ENCODE measurements at places on chromosomes 12 and 14.

DNA sequence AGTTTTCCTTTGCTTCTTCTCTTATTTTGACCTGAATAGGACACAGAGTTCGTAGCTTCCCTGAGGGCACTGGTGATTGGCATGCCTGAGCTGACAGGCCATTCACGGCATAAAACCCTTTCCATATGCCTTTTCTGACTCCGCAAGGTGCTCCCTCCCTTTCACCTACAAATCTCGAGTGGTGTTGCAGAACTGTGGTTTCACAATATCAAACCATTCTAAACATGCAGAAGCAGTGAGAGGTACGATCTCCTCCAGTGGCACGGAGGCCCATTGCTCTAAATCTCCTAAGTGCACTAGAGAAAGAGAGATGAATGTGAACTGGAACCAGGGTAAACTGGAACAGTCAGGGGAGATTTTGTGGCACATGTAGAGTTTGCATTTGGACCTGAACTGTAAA, 23.9 kb downstream of the CLSTN3 start:
- H3K4me3 ChIP-seq = no peak overlapping the region
- no peak overlapping the region for H3K27ac ChIP-seq
- peaks cover 5% of the 10 kb centered on the region for H3K4me1 ChIP-seq
- DNase-seq = no peak

DNA sequence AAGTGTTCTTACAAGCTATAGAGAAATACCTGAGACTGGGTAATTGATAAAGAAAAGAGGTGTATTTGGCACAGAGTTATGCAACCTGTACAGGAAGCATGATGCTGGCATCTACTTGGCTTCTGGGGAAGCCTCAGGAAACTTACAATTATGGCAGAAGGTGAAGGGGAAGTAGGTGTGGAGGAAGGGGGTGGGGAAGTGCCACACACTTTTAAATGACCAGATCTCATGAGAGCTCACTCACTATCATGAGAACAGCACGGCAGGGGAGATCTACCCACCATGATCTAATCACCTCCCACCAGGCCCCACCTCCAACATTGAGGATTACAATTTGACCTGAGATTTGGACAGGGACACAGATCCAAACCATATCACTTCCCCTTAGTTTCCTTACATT, 32.8 kb downstream of the TSHR start:
- H3K4me3 ChIP-seq = no peak overlapping the region
- H3K36me3 ChIP-seq = no peaks in the 10 kb centered on the region
- no peak overlapping the region for H3K27ac ChIP-seq
- DNase-seq = no peak
- H3K27me3 ChIP-seq = peaks cover 3% of the 10 kb centered on the region
- H3K4me1 ChIP-seq = peaks cover 10% of the 10 kb centered on the region

- DNase-seq = no peak
- H3K36me3 ChIP-seq = no peaks in the 10 kb centered on the region
- H3K4me3 ChIP-seq = no peak overlapping the region
- H3K27me3 ChIP-seq = peaks cover 8% of the 10 kb centered on the region
- H3K4me1 ChIP-seq = peaks cover 13% of the 10 kb centered on the region
Observed at GRCh38 chr12:26863515-26863914, 30.5 kb upstream of the ITPR2 start.

- H3K4me1 ChIP-seq = peaks cover 80% of the 10 kb centered on the region
- peak overlapping the region; percentile 73 for H3K27ac ChIP-seq
- H3K27me3 ChIP-seq = no peaks in the 10 kb centered on the region
Observed at GRCh38 chr14:91257328-91258010, 13.0 kb upstream of the GPR68 start.

GRCh38 chr14:38297681-38298080, 41.8 kb upstream of the CLEC14A start:
- H3K27me3 ChIP-seq = no peaks in the 10 kb centered on the region
- H3K4me3 ChIP-seq = no peak overlapping the region
- no peak overlapping the region for H3K27ac ChIP-seq
- H3K4me1 ChIP-seq = no peaks in the 10 kb centered on the region
- no peaks in the 10 kb centered on the region for H3K36me3 ChIP-seq

GRCh38 chr14:63362389-63362819, 43.7 kb upstream of the GPHB5 start:
- no peaks in the 10 kb centered on the region for H3K36me3 ChIP-seq
- no peak overlapping the region for H3K4me3 ChIP-seq
- DNase-seq = no peak
- H3K27me3 ChIP-seq = peaks cover 11% of the 10 kb centered on the region
- H3K27ac ChIP-seq = no peak overlapping the region

- DNase-seq = no peak
- peaks cover 11% of the 10 kb centered on the region for H3K4me1 ChIP-seq
- H3K27ac ChIP-seq = no peak overlapping the region
- peaks cover 2% of the 10 kb centered on the region for H3K27me3 ChIP-seq
- no peaks in the 10 kb centered on the region for H3K36me3 ChIP-seq
- no peak overlapping the region for H3K4me3 ChIP-seq
Observed at GRCh38 chr12:101619026-101619786, 24.4 kb downstream of the MYBPC1 start.

GRCh38 chr14:75497701-75498100, 24.6 kb upstream of the BATF start:
- peak overlapping the region; percentile 66 for H3K4me3 ChIP-seq
- no peaks in the 10 kb centered on the region for H3K27me3 ChIP-seq
- peaks cover 56% of the 10 kb centered on the region for H3K4me1 ChIP-seq
- DNase-seq = no peak
- H3K27ac ChIP-seq = peak overlapping the region; percentile 89

DNA sequence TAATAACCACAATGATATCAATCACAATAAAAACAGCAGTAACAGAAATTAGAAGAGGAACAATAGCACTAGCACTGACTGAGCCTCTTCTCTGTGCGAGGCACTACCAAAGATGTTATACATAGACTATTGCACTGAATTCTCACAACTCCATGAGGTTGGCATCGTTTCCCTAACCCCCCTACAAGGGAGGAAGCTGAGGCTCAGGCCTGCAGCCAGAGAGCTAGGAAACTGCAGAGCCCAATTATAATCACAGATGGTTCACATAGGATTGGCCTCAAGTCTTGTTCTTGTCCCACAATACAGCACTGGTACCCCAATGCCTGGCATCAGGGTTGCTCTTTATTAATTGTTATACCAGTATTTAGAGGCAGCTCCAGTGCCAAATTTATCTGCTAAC, 278.0 kb downstream of the CEP128 start:
- DNase-seq = no peak
- H3K4me1 ChIP-seq = no peaks in the 10 kb centered on the region
- H3K27me3 ChIP-seq = no peaks in the 10 kb centered on the region
- peaks cover 2% of the 10 kb centered on the region for H3K36me3 ChIP-seq
- no peak overlapping the region for H3K27ac ChIP-seq

DNA sequence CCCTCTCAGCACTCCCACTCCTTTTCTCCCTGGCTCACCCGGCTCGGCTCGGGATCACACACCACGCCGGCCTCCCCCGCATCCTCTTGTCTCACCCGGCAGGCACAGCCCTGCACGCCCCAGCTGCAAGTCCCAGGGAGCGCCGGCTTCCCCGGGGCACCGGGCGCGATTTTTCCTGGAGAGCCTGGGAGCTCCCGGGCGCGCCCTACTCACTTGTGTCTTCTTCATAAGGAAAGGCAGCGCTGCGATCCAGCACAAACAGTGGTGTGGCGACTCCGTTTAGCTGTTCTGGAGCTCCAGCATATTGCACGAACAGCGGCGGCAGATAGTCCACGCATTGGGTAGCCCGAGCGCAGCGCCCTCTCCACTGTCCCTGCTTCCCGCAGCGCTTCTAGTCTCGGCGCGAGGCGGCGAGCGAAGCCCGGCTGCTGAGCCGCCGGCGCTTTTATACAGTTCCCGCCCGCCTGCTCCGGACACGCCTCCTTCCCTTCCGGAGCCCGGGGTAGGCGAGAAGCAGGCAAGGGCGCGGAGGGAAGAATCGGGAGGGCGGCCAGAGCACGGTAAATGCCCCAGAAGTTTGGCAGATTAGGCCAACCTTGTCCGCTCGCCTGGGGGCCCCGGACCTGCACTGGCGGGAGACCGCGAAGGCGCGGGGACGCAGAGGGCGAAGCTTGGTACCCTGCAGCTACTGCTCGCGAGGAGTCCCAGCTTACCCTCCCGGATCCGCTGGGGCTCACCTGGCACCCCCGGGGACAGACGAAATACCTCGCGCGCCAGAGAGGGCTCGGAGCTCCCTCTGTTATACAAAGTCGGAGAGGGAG, at the start of gene KITLG:
KITLG (minus strand) TSS at position 421 of the 821 bp plus-strand sequence; CDS start at position 228, 193 bp downstream.
- H3K4me3 ChIP-seq = peak within 1 kb of the TSS; percentile 70
- H3K27ac ChIP-seq = no peak within 1 kb of the TSS
- peaks cover 7% of the 10 kb centered on the region for H3K4me1 ChIP-seq
- peak; percentile 1 for DNase-seq
- peaks cover 50% of the 10 kb centered on the region for H3K27me3 ChIP-seq

- H3K27me3 ChIP-seq = peaks cover 22% of the 10 kb centered on the region
- H3K4me3 ChIP-seq = no peak overlapping the region
- H3K36me3 ChIP-seq = no peaks in the 10 kb centered on the region
- DNase-seq = no peak
Observed at GRCh38 chr12:2697057-2697800, 97.5 kb upstream of the FKBP4 start.

DNA sequence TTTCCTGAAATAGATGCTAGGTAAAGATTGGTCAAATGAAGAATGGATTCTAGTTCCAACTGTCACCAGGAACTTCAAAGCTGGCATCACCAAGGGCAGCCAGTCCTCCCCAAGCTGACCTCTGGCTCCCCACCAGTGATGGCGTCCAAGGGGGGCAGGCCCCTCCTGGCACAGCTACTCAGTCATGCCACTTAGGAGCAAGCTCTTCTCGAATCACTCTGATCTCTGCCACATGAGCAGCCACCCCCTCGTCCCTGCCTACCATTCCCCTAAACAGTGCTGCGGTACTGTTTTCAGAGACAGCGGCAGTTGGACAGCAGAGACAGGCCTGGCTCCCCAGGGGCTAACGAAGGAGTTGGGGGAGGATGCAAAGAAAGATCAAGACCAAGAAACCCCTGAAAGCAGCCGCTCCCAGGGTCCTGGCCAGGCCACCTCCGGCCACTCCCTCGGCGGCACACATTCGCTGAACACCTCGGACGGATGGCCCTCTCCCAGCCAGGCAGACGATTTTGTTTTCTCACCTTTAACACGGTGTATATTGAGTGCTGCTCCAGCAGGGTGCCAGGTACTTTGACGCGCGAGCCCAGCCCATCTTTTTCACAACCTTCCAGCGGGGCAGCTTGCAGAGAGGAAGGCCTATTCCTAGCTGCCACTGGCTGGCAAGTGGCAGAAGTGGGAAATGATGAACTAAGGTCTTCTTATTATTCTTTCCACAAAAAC, 47.4 kb downstream of the ARL6IP4 start:
- H3K4me1 ChIP-seq = peaks cover 17% of the 10 kb centered on the region
- H3K27me3 ChIP-seq = no peaks in the 10 kb centered on the region
- DNase-seq = no peak
- H3K4me3 ChIP-seq = no peak overlapping the region
- H3K36me3 ChIP-seq = peaks cover 3% of the 10 kb centered on the region

- no peaks in the 10 kb centered on the region for H3K36me3 ChIP-seq
- no peak for DNase-seq
- no peaks in the 10 kb centered on the region for H3K27me3 ChIP-seq
- no peak overlapping the region for H3K27ac ChIP-seq
- no peak overlapping the region for H3K4me3 ChIP-seq
Observed at GRCh38 chr14:33435911-33436689, 497.4 kb downstream of the NPAS3 start.

DNA sequence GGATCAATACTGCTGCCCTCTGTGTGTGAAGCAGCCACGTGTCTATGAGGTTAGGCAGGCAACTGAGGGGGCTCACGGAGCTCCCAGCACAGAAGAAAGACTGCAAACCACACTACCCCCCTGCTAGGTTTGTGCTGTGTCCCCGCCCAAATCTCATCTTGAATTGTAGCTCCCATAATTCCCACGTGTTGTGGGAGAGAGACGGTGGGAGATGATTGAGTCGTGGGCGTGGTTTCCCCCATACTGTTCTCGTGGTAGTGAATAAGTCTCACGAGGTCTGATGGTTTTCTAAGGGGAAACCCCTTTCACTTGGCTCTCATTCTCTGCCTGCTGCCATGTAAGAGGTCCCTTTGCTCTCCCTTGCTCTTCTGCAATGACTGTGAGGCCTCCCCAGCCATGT, 68.6 kb downstream of the ACTN1 start:
- no peak for DNase-seq
- peaks cover 20% of the 10 kb centered on the region for H3K4me1 ChIP-seq
- H3K36me3 ChIP-seq = peaks cover 2% of the 10 kb centered on the region
- H3K27me3 ChIP-seq = no peaks in the 10 kb centered on the region
- H3K4me3 ChIP-seq = no peak overlapping the region

DNA sequence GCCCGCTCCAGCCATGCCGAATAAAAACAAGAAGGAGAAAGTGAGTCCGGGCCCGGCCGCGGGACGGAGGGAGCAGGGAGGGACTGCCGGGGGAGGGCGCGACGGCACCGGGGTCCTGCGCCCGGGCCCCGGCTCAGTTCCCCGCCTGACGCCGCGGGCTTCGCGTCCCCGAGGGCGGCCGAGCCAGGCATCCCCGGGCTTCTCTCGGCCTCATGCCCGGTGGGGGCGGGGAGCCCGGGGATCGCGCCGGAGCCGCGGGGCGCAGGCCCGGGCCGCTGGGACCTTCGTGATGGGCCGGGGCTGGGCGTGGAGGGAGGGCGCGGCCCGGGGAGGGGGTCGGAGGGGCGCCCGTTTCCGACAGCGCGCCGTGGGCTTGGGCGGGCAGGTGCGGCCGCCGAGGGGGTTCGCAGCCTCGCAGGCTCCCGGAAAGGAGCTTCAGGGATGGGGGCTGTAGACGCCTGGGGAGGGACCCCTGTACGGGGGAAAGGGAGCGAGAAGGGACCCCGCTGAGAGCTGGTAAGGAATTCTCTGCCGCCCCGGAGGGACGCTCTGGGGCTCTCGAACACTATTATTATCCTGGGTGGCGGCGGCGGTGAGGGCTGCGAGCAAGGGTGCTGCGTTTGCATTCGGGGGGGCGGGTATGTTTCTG, 496 bp downstream of the PPP2R5C start:
- peak overlapping the region; percentile 79 for H3K27ac ChIP-seq
- peak; percentile 12 for DNase-seq
- H3K27me3 ChIP-seq = peaks cover 3% of the 10 kb centered on the region

DNA sequence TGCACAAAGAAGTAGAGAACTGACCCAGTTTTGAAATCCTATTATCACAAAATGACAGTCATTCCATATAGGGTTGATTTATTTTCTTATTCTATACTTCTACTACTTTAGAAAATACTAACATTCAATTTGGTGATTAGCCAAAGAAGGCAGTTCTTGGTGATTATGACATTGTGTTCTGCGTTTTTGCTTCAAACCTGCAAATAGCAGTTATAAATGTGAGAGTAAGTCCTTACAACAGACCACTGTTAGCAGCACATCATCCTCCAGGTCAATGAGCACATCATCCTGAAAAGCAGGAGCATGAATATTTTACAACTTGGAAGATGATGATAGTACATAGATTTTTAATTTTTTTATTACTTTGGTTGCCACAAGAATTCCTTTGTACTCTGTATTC, 53.1 kb downstream of the LIN7A start:
- DNase-seq = no peak
- no peaks in the 10 kb centered on the region for H3K27me3 ChIP-seq
- H3K36me3 ChIP-seq = no peaks in the 10 kb centered on the region
- H3K27ac ChIP-seq = no peak overlapping the region
- no peaks in the 10 kb centered on the region for H3K4me1 ChIP-seq
- H3K4me3 ChIP-seq = no peak overlapping the region
